ENCODE measurements at places on chromosomes 16 and 17. TPM values are rescaled to one million over a fixed set of nuclear protein-coding genes. Genes with fewer than 3 reads are reported as not detected.

The GAN gene
- 5.8 TPM for total RNA-seq

The DOC2A gene
- total RNA-seq: 4.6 TPM

GRCh38 chr16:81676066-81676882 is 102.8 kb upstream of the PLCG2 start:
- no peaks in the 10 kb centered on the region for H3K27me3 ChIP-seq
- no peak overlapping the region for H3K27ac ChIP-seq
- no peaks in the 10 kb centered on the region for H3K4me1 ChIP-seq
- DNase-seq: no peak
- no peak overlapping the region for H3K4me3 ChIP-seq
- H3K36me3 ChIP-seq: peaks cover 13% of the 10 kb centered on the region

DNA sequence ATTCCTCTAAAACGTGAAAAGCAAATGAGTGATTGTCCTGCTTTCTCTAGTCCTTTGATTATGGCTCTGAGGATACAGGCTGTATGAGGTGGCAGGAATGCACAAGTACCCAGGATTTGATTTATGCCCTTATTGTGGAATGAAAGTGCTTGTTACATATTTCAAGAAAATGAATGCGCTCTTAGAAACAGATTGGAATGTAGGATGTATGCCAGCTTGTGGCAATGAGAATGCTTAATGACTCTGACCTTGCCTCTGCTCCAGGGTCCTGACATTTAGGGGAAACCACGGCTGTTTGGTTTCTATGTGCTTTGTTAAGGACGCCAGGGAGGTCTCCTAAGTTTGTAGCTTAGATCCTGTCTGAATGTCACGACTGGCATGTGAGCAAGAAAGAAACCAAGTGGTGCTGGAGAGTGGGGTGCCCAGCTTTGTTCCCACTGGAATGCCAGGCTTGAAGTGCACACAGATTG is 22.0 kb downstream of the PRCD start:
- H3K27me3 ChIP-seq: no peaks in the 10 kb centered on the region
- H3K4me1 ChIP-seq: peaks cover 60% of the 10 kb centered on the region
- peaks cover 63% of the 10 kb centered on the region for H3K36me3 ChIP-seq
- peak overlapping the region; percentile 91 for H3K4me3 ChIP-seq

DNA sequence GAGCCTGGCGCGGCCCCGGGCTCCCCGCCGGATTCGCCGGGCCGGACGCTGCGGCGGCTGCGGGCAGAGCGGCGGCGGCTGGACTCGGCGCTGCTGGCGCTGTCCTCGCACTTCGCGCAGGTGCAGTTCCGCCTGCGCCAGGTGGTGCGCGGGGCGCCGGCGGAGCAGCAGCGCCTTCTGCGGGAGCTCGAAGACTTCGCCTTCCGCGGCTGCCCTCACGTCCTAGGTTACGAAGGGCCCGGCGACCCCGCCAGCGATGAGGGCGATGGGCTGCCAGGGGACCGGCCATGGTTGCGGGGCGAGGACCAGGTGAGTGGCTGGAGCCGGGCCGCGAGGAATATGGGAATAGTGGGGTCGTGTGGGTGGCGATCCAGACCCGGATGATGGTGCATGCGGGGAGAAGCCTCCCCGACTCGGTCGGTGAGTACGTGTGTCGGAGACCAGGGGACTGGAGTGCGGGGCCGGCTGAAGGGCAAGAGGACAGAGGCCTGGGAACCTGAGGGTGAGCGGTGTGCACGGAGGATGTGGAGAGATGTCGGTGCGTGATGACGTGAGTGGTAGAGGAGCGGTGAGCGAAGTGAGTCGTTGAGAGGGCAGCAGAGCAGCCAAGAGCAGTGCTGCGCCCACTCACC is 517 bp downstream of the RUNDC1 start:
- peak overlapping the region; percentile 82 for H3K27ac ChIP-seq
- peaks cover 18% of the 10 kb centered on the region for H3K4me1 ChIP-seq
- peak; percentile 62 for DNase-seq
- H3K36me3 ChIP-seq: no peaks in the 10 kb centered on the region
- no peaks in the 10 kb centered on the region for H3K27me3 ChIP-seq
- peak overlapping the region; percentile 99 for H3K4me3 ChIP-seq

DNA sequence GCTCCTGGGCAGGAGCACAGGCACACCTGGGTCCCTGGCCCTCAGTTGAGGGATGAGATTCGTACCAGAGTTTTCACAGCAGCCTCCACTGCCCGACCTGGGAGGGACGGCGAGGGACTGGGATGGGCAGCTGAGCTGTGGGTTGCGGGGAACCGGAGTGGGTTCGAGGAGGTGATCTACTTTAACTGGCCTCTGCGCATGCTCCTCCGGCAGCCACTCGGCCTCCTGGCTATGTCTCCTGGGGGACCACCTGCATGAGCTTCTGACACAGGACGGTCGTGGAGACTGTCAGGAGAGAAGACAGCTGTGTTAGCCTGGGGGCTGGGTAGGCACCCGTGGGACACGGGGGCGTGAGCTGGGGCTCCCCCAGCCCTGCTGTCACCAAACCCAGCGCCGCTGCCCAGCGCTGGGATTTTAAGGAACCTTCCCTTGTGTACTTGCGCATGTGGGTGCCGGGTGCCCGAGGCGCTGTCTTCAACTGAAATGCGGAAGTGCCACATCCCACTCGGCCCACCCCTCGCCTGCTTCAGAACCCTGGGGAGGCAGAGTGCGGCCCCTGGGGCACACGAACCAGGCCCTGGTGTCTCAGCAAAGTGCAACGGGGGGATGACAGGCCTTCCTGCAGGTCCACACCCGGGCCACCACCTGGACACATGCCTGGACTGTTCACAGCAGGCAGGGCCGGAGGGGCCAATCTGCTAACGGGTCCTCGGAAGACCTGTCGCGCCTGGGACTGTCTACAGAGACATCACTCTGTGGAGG is 36.4 kb downstream of the SLC7A5 start:
- DNase-seq: no peak
- H3K36me3 ChIP-seq: peaks cover 23% of the 10 kb centered on the region
- no peaks in the 10 kb centered on the region for H3K4me1 ChIP-seq

DNA sequence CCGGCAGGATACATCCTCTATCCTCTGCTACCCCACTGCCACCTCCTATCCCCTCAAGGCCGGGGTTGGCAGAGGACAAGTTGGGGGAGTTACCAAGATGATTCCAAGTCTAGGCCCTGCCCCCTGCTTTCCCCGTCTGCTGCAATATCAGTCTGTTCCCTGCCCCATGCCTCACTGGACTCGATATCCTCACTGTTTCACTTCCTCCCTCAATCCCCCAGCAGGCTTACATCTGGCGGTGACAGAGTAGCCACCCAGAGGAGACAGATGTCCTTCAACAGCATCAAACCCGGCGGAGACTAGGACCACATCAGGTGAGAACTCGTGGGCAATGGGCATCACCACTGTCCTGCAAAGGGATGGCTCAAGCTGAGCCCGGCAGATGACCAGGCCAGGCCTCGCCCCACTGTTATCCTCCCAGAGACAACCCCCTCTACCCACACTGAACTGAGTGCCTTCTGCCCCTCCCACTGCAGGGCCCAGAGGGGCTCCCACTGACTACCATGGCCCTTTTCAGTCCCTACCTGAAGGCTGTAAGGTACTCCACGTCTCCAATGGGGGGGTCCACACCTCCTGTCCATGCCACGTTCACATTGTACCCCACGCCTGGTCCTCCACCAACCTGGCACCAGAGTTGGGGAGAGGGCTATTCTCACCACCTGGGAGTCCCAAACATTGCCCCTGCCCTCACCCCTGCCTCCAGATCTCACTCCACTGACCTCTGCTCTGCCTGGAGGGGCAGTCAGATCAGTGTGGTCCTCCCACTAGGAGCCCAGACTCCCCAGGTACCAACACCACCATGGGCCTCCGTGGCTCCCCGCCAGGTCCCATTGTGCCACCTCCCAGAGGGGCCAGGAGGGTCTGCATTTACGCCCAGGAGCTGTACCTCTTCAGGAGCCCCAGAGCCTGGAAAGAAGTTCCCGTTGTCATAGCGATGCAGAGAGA is 9.6 kb downstream of the G6PC3 start:
- DNase-seq: no peak
- H3K4me3 ChIP-seq: no peak overlapping the region
- H3K27ac ChIP-seq: no peak overlapping the region
- no peaks in the 10 kb centered on the region for H3K27me3 ChIP-seq
- no peaks in the 10 kb centered on the region for H3K4me1 ChIP-seq
- H3K36me3 ChIP-seq: peaks cover 23% of the 10 kb centered on the region

DNA sequence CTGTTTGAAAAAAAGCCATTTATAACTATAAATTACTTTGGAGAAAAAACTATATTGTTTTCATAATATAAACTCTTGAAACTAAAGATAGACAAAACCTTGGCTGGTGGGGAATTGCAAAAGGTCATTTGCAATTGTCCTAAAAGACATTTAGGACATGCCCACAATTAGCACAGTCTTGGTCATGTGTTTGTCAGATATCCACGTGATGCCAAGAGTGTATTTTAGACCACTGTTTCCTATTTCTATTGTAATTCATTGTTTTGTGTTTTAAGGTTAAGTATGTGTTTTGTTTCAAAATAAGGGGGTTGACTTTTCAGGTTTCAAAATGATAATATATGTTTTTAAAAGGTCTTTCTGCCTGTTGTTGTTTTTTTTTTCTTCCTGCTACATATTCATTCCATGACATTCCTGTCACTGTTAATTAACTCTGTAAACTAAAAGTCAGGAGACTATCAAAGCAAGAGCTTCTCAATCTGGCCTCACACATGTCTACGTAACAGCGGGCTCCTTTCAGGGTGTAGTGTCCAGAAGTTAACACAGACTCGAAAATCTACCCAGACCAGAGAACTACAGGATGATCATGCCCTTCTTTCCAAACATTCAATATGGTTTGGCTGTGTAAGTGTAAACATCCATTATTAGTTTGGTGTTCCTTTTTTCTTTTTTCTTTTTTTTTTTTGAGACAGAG is 58.7 kb downstream of the COG7 start:
- 0 out of 2 replicates have a peak, but pooled peaks cover 3% of the 10 kb centered on the region for H3K36me3 ChIP-seq
- H3K4me1 ChIP-seq: peaks cover 33% of the 10 kb centered on the region
- DNase-seq: no peak
- no peak overlapping the region for H3K4me3 ChIP-seq
- H3K27me3 ChIP-seq: no peaks in the 10 kb centered on the region

GRCh38 chr17:80616705-80617104 is 72.1 kb downstream of the RPTOR start:
- no peak overlapping the region for H3K27ac ChIP-seq
- no peaks in the 10 kb centered on the region for H3K27me3 ChIP-seq
- H3K4me1 ChIP-seq: peaks cover 26% of the 10 kb centered on the region
- H3K36me3 ChIP-seq: no peaks in the 10 kb centered on the region

DNA sequence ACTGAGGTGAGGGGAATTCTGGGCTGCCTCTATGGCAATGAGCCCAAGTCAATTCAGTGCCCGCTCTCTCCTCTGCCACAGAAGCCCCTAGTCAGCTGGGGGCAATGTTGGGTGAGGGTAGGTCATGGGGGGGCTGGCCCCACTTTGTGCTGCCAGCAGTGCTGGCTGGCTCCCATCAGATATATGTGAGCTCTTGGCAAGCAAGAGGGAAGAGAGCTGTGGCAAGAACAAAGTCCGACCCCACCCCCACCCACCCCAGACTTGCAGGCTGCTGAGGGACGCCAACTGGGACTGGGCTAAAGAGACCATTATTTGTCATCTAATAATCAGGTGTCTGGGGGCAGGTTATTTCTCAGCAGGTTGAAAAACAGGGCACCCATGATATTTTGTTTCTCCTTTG is 89.4 kb downstream of the YPEL2 start:
- no peak overlapping the region for H3K4me3 ChIP-seq
- no peak for DNase-seq
- H3K27ac ChIP-seq: no peak overlapping the region

GRCh38 chr16:86611525-86611855 is 33.1 kb downstream of the FOXL1 start:
- H3K36me3 ChIP-seq: no peaks in the 10 kb centered on the region
- H3K4me3 ChIP-seq: no peak overlapping the region
- no peaks in the 10 kb centered on the region for H3K27me3 ChIP-seq
- no peak for DNase-seq

DNA sequence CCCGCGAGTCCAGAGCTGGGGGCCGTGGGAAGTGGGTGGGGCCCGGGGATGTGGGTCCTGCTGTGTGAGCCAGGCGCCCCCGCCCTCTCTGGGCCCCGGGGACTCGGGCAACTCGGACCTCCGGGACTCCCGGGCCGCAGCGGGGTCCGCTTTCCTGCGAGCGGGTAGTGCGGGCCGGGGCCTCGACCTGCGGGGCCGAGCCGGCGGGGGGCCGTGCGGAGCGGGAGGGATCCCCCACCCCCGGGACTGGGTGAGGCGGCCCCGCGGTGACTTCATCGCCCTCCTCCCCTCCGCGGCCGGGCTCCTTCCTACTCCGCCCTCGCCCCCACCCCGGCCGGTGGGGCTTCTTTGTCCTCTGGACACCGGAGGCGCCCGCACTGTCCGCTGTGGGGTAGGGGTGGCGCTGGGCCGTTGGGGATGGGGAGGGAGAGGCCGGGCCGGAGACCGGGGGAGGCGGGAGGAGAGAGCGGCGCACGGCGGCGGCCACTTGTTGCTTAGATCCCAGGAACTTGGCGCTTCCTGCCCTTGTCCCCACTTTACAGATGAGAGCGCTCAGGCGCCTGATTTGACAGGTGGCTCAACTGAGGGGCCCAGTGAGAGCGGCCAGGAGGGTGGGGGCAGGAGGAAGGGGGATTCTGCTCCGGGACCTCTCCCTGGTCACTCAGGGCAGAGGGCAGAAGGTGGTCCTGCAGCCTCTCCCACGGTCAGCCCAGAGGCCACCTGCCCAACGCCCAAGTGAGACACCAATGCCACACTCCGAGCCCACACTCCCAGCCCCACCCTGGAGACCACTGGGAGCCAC is 874 bp downstream of the CMTM3 start:
- no peak overlapping the region for H3K27ac ChIP-seq
- H3K27me3 ChIP-seq: no peaks in the 10 kb centered on the region
- H3K36me3 ChIP-seq: no peaks in the 10 kb centered on the region
- H3K4me3 ChIP-seq: peak overlapping the region; percentile 72

DNA sequence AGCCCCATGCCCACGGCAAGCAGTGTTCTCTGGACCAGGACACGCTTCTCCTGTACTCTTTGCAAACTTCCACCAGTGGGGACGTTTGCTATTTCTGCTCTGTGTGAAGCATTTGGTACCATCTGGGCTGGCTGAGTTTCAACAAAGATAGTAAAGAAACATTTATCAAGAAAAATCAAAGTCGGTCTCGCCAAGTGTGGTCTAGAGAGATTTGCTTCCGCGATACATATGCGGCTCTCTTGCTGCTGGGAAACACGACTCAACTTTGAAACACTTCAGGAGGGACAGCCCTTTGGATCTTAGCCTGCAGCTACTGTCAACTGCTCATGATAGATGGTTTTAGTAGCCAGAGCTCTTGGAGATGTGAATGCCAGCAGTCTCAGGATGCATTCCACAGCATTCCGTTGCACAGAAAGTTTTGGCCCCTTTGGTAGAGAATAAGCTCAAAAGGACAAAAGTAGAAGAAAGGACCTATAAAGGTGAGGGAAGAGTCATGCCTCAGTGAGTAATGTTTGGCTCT is 168.2 kb upstream of the CACNG3 start:
- H3K4me1 ChIP-seq: no peaks in the 10 kb centered on the region
- H3K27ac ChIP-seq: no peak overlapping the region
- 0 out of 2 replicates have a peak, but pooled peaks cover 7% of the 10 kb centered on the region for H3K27me3 ChIP-seq
